Brain (organoid and tissue), 16 donors: ENCODE measurements at places on chromosomes 16 and 17.

GRCh38 chr16:77540646-77541045, 105.8 kb upstream of the ADAMTS18 start:
- DNase-seq: no peak

GRCh38 chr16:82945420-82946101, 318.8 kb downstream of the CDH13 start:
- DNase-seq: no peak

GRCh38 chr16:87808108-87808507, 42.3 kb upstream of the KLHDC4 start:
- no peak for DNase-seq

GRCh38 chr16:55492756-55493380, 13.9 kb downstream of the MMP2 start:
- DNase-seq: no peak
